ENCODE measurements at places on chromosomes 1 and 21.

DNA sequence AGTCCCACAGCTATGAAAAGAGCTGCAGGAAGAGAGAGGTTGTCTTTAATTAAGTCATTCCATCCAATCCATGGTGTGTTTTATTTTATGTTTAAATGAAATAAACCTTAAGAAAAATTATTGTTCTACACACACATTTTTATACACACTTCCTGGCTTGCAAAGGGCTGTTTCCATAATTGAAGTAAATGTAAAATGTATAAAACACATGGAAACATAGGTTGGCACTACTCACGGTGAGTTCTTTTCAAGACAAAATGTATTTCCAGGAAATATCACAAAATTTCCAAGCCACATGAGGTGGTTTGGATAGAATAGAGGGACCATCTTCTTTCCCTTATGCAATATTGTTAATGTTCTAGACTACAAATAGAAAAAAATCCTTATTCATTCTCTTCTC is 426.8 kb upstream of the USP24 start:
- no peak for DNase-seq

DNA sequence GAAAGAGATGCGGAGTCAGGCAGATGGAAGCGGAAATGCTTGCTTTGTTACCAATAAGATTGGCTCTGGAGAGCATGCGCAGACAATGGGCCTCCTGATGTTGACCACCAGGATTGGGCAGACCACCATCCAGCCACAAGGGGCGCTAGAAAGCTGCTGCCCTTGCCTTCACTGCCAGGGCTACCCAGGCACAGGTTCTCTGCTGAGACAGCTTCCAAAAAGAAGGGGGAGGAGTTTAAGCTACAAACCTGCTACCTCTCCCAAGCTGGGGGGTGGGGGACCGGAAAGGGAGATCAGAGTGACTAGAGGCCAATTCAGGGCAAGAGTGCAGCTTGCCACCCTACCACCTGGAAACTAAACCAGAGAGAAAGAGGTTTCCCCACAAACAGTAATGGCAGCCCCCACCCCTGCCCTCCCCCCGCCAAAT is 369.7 kb downstream of the RRAGC start:
- peak; percentile 71 for DNase-seq

DNA sequence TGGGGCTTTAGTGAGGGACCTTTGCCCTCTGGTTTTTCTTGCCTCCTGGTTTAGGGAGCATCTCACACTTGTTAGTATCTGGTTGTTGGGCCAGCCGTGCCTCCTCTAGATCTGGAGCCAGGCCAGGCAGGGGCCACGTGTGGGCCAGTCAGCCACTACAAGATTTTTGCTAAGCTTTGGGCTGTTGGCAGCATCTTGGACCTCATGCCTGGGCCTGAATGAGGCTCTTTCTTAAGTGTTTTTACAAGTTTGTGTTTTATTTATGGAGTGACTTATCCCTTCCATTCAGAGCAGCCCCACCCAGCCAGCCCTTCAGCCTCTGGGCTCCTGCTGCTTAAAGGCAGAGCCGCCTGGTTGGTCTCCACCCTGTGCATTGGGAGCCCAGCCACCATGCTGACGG is 1.6 kb upstream of the SH3BGRL3 start:
- DNase-seq: peak; percentile 51

- no peak for DNase-seq
These were observed 24.8 kb downstream of the LHX4 start for GRCh38 chr1:180254854-180255253.

GRCh38 chr1:112904831-112905261 is 51.1 kb downstream of the SLC16A1 start:
- no peak for DNase-seq

DNA sequence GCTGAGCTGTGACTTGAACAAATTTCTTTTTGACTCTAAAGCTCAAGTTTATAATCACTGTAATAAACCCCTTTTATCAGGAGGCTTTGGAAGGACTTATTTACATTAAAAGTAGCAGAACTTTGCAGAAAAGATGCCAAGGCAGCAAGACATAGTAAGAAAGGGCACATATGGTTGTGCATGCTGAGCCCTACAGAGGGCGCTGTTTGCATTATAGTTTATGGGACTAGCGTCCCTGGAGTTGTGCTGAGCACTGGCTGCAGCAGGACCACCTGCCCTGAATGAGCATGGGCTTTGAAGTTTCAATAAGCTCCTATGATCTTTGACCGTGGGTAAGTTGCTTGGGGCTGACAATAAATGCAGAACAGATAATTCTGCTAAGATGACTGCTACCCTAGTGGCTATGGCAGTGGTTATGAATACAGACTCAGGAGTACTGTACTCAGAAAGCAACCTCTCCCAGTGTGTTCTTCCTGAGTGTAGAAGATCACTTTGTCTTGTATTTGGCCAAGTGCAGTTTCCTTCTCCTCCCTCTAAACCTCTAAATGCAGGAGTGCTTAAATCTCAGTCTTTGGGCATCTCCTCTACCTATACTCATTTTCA is 45.4 kb upstream of the USP1 start:
- peak; percentile 63 for DNase-seq

DNA sequence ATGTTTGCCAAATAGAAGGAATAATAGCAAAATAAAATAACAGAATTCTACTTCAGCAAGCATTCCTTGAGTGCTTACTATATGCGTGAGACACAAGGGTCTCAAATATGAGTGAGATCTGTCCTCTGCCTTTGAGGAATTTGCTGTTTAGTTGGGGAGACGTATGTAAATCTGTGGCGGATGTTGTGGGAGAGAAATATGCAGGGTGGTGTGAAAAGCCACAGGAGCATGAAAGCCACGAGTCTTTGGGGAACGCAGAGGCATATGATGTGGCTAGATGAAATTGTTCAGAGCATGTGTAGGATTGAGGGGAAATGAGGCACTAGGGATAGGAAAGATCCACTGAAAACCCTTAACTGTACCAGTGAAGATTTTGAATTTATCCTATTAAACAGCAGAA is 244.4 kb downstream of the PBX1 start:
- DNase-seq: peak; percentile 6

- DNase-seq: no peak
These were observed 153.8 kb upstream of the C1orf105 start for GRCh38 chr1:172266528-172267174.
